ENCODE measurements at places on chromosomes 3 and 15.

GRCh38 chr3:150515210-150515609, 31.1 kb downstream of the SERP1 start:
- no peak for DNase-seq

- no peak for DNase-seq
These were observed 345.6 kb downstream of the MCTP2 start for GRCh38 chr15:94576889-94577533.

- DNase-seq = no peak
These were observed 791 bp downstream of the GYG1 start for GRCh38 chr3:148992027-148992634.

DNA sequence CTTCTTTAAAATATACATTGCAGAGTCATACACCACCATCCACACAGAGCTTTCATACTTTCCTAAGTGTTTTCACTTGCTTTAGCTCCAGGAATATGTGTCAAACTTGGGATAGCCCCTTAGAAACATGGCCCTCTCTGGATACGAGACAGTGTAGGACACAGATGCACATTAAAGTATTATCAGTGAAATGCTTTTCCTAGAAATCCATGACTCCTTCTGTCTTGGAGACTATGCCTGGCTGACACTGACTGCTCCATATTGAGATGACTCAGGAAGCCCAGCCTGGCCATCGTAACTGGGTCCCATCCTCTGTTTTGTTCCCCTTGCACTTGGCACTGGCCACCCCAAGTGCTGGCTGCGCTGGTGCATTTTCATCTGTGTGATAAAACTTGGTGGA, 204.8 kb downstream of the PDZRN3 start:
- no peak for DNase-seq

DNA sequence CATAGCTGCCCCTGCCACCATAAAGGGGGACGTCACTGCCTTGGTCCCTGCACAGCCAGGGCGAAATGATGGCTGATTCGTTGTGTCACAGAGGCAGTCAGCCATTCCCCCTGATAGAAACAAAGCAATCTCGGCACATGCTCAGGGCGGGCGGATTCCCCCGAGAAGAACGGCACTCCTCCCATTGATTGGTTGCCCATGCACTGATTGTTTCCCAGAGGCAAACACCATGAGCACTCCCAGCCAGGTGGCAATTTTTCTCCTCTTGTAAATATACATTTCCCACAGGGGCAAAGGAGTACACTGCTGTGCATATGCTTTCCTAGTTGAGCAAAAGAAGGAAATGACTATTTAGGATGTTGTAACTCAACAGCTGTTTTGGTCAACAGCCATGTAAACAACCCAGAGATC, 56.5 kb downstream of the KY start:
- DNase-seq = no peak

- no peak for DNase-seq
These were observed 121.9 kb upstream of the PHLDB2 start for GRCh38 chr3:111737047-111737705.

DNA sequence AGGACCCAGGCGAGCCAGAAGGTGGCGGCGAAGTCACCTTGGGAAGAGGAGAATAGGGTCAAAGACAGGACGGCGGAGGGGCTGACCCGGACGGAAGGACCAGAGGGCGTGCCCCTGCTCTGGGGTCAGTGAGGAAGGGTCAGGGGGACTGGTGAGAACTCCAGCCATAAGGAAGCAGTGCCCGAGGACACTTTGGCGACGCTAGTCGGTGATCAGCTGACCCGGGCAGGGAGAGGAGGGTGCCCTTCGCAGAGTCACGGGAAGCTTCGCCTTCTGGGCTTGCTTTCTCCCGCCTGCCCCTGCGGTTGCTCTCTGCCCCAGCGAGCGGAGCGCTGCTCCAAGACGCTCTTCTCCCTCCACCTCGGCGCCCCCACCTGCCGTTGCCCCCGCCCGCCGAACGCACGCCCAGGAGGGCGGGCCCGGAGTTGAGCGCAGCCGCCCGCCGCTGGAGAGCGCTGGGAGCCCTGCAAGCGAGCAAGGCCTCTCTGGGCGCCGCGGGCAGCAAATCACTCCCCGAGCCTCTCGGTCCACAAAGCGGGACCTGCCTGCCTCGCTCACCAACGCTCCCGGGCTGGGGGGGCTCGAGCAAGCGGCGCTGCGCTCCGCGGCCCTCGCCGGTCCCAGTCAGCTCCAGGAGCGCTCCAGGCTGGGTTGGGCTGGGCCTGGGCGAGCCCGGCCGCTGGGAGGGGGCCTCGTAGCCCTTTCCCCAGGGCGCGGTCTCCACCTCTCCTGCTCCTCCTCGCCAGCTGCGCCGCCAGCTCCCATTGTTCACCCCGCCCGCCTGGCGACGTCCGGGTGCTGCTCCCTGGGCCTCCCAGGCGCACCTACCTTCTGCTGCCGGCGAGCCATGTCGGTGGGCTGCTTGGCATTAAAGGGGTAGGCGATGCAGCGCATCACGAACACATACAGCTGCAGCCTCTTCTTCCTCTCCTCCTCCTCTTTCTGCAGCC, 1.2 kb downstream of the CADPS start:
- DNase-seq = no peak

GRCh38 chr3:163821841-163822240, 1256.5 kb downstream of the SI start:
- no peak for DNase-seq

DNA sequence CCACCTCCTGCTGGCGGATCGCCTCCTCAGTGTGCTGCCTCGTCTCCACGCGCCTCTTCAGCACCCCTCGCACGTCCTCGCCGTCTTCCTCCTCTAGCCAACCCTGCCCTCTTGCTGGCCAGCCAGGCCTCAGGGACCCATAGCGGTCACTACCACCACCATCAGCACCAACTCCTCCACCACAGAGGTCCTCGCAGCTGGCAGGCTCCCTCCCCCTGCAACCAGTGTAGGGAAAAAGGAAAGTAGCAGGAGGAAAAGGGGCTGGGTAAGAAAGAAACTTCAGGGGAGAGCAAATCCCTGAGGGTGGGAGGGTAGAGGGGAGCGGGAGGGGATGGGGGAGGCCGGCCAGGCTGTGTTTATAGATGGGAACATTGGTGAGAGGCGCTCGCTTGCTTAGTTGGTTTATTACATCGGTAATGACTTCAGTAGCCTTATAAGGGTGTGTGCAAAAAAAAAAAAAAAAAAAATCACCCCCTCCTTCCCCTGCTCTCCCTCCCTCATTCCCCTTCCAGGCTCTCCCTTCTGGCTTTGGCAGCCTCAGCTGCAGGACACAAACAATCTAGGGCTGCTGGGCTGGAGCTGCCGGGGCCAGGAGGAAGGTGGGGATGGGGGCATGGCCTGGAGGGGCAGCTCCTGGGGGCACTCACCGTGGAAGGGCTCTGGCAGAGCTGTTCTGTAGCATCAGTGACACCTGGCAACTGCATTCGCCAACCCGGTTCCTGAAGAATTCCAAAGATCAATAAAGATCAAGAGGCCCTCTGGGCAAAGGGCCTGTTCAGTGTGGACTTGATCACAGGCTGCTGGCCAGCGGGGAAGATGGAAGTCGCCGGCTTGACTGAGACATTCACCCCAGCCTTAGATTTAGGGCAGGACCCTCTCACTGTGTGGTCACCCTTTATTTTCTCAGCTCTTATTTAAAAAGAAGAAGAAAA, 116.2 kb upstream of the HACD2 start:
- DNase-seq = no peak

DNA sequence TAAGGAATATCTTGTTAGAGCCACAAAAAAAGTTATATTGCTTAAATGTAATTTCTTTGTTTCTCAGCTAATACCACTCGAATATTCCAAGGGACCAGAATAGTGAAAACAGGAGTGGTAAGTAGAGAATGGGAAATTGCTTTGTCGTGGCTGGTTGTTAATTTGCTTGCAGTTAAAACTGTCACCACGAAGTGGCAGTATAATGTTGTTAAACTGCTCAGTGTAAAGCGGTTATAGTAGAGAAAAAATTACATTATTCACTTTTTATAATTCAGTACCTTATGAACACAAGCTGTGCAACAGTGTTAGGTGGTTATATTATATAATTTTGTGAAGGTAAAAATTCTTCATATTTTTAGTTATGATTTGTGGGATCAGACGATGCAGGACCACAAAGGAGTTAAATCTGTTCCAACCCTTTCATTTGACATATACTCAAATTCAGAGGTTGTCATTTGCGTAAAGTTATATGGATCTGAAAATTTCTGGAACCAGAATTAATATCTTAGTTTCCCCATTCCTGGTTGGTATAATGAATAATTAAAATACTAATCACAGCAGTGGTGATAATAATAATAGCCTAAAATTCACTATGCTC, 171.8 kb downstream of the FEZF2 start:
- no peak for DNase-seq

DNA sequence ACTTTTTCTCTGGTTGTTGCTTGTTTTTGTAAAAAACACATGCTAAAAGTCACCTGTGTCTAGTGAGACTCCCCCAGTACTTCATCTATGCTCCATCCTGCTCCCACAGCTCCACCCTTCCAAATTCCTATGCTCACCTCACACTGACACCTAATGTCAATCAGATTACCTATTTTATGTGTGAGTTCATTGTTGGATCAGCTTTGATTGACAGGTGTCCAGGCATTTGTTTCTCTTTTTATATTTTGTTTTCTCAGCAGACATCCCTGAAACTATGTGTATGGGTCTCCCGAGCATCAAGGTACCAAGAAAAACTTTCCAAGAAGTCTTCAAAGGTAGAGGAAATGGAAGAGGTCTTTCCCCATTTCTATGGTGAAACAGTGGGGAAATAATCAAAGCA, 13.4 kb downstream of the RFTN1 start:
- no peak for DNase-seq

GRCh38 chr3:5846261-5846660, 658.8 kb downstream of the EDEM1 start:
- DNase-seq = no peak

GRCh38 chr3:129421988-129422745, 6.3 kb downstream of the EFCAB12 start:
- no peak for DNase-seq

DNA sequence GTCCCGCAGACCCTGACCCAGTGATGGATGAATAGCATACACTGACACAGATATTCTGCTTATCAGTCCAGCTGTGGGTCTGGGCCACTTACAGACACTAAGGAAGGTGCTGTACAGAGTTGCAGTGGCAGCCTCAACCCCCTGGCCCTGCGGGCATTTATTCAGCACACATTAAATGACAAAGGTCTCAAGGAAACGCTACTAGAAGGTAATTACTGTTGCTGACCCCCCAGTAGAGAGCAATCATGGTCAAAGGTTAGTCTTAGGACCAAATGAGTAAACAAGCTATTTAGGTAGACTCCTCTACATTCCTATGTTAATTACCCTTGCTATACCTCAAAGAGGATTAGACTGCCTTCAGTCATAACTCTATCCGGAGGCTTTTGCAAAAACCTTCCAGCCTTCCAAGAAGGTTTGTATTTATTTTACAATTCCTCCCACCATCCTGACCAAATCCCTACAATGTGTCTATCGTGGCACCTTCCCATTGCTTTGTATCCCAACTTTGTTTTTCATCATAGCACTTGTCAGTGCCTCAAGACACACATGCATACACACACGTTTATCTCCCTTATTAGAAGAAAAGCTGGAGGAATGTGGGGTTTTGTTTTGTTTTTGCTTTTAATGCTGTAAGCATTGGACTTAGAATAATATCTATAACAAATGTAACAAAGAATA, 227.9 kb downstream of the PYDC2 start:
- no peak for DNase-seq

GRCh38 chr3:66592016-66592761, 91.4 kb upstream of the LRIG1 start:
- DNase-seq = no peak

- no peak for DNase-seq
These were observed 189.0 kb downstream of the ZNF621 start for GRCh38 chr3:40713795-40714194.

DNA sequence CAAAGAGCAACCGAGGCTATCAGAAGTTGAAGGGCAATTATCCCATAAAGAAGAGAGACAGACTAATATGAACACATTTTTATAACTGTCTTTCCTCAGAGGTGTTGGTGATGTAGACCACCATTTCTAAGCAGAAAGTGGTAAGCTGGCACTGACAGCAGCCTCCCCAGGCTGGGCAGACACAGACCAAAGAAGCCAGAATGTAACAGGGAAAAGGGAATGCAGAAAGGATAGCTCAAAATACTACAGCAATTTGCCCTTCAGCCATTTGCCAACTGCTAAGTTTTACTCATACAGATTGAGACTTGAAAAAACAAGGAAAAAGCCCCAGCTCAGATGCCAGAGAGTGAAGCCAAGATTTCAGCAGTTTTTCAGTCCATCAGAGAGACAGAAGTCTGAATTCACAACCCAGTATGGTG, 73.5 kb upstream of the ABI3BP start:
- DNase-seq = no peak

DNA sequence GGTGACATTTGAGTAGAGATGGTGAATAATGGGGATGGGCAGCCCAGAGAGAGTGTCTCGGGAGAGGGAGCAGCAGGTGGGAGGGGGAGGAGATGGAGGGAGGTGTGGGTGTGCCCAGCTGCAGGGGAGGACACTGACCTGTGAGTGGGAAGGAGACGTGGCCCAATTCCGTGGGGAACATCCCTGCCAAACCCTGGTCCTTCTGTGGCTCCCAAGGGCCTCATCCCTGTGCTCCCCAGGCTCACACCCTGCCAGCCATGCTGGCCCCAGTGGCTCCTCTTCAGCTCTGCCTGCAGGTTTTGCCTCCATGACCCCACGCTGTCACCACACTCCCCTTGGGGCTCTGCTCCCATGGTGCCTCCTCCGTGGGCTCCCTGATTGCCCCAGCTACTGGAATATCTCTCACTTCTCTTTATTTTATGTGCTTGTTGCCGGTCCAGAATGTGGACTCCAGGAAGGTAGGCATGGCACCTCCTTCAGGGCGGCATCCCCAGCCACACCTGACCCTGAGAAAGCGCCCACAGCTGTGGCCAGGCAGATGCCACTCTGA, 7.0 kb downstream of the CFAP100 start:
- no peak for DNase-seq

DNA sequence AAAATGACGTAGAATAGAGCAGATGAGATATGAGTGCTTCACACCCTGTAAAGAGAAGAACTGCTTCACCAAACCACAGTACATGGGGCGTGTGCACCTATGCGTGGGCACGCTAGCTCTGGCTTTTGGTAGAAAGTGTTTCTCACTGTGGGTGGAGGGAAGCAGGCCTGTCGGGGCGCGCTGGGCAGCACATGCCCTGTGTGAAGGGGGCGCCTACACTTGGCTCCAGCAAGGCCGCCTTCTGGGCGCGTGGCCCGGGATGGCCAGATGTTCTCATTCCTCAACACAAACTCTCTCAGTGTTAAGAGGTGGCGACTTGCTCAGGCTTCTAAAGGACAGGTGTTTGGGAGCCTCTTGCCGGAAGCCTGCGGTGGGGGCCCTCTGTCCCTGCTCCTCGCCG, 90.0 kb downstream of the FBLN2 start:
- DNase-seq = no peak

DNA sequence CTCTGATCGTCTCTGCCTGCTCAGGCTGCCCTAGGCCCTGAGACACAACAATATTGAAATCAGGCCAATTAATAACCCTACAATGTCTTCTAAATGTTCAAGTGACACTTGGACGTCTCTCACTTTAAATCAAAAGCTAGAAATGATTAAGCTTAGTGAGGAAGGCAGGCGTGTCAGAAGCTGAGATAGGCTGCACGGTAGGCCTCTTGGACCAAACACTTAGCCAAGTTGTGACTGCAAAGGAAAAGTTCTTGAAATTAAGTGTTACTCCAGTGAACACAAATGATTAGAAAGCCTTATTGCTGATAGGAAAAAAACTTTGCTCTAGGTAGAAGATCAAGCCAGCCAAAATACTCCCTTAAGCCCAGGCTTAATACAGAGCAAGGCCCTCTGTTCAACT, 2.2 kb downstream of the HPS3 start:
- no peak for DNase-seq

Data from activated T-cell treated with anti-CD3 and anti-CD28 coated beads for 4 hours (primary cell).